Lower lobe of right lung (tissue), 2 donors: ENCODE measurements at places on chromosomes 11 and 22.

DNA sequence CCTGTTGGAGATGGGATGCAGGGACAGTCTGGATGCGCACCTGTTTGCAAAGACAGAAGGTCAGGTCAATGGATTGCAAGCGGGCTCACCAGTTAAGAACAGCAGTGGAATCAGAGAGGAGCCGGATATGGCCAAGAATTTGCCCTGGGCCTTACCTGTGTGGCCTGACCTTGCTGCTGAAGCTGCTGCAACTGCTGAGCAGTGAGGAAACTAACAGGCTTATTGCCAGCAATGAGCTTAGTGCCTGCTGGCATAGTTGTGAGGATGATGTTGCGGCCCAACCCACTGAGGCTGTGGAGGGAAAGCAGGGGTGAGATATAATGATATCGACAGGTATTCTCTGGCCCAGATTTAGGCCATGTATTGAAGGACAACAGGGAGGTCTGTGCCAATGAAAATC, 30.6 kb downstream of the NFRKB start:
- no peak for DNase-seq
- peaks cover 68% of the 10 kb centered on the region for H3K36me3 ChIP-seq
- H3K27me3 ChIP-seq, result no peaks in the 10 kb centered on the region
- H3K4me1 ChIP-seq, result peaks cover 14% of the 10 kb centered on the region
- no peak overlapping the region for H3K27ac ChIP-seq

DNA sequence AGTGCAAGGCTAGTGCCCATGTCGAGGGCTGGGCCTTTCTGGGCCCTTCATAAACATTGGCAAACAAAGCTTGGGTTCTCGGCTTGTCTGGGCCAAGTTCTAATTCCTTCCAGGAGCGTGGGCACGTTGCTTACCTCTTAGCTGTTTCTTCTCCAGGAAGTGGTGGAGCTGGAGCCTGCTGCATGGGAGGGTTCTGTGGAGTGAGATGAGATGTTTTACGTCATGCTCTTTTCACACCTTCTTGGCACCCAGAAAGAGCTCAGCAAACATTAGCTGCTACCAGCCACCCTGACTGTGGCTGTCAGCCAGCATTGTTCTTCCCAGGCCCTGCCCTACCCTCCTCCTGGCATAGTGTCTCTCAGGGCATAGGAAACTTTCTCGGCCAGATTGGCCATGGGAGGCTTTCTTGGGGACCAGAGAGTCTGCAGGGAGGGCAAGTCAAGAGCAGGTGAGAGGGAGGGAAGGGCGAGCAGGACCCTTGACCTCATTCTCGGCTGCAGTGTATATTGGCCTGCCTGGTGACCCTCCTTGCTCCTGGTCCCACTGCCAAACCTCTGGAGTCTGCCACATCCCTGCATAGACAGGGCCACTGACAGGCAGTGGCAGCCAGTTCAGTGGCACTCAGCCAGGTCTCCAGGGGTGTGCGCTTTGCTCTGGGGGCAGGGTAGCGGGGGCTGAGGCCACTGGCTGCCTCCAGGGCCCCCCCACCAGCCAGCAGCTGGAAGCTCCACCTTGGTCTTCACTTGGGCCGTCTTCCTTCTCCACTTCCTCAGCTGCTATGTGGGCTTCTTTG, 98.8 kb downstream of the BCR start:
- DNase-seq, result peak; percentile 81
- H3K27me3 ChIP-seq, result no peaks in the 10 kb centered on the region
- peaks cover 45% of the 10 kb centered on the region for H3K4me1 ChIP-seq
- peak overlapping the region; percentile 78 for H3K27ac ChIP-seq

GRCh38 chr11:133041181-133041580, 491.1 kb downstream of the OPCML start:
- no peak overlapping the region for H3K27ac ChIP-seq
- H3K36me3 ChIP-seq, result no peaks in the 10 kb centered on the region
- no peaks in the 10 kb centered on the region for H3K4me1 ChIP-seq
- no peak for DNase-seq

- peaks cover 7% of the 10 kb centered on the region for H3K4me1 ChIP-seq
- no peak for DNase-seq
- no peaks in the 10 kb centered on the region for H3K36me3 ChIP-seq
- H3K27ac ChIP-seq, result no peak overlapping the region
- H3K4me3 ChIP-seq, result no peak overlapping the region
- H3K27me3 ChIP-seq, result peaks cover 53% of the 10 kb centered on the region
These were observed 5.2 kb upstream of the IL17REL start for GRCh38 chr22:50017701-50018224.

DNA sequence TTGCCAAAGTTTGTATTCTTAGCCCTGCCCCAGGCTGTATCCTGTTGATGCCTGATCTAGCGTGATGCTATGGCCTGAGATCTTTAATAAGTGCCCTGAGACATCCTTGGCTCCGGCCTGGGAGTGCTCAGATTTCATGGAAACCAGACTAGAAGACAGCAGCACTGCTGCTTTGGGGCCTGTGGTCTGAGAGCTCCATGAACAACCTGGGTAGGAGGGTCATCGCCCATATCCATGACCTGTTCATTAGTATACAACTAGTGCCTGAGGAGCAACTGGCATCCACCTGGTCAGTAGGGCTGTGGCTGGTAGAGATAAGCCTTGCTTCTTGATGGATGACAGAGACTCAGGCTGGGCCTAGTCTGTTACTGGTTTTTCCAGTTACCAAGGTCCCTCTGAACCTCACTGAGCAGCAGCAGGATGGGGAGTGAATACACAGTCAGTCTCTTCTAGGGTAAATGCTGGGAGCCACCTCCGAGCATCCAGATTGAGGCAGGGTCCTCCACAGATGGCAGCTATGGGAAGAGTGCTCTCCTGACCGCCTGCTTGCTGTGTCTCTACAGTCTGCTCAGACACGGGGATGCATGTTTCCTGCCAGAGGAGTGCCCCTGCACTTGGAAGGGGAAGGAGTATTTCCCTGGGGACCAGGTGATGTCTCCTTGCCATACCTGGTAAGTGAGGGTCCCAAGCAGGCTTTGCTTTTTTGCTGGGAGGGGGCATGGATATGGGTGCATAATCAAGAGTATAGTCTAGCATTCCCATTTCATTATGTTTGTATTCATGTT, 39.0 kb downstream of the OTOG start:
- H3K27me3 ChIP-seq, result peaks cover under 1% of the 10 kb centered on the region
- no peak overlapping the region for H3K27ac ChIP-seq
- no peaks in the 10 kb centered on the region for H3K4me1 ChIP-seq
- H3K4me3 ChIP-seq, result no peak overlapping the region

DNA sequence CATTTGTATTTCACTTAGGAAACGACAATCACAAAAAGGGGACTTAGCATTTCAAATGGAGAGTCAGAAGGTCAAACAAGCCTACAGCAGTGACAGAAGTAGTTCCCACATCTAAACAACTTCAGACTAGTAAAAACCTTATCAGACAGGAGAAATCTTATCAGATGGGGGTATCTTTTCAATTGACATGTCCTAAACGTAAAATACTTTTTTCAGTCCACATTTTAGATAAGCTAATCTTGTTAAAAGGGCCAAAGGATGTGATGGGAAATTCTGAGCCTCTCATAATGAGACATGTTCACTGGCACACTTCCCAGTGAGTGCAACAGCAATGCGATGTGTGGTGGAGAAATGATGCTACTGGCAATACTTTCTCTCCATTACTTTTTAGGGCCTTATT, 2.4 kb downstream of the MAPK1 start:
- no peak for DNase-seq
- H3K4me3 ChIP-seq, result peak overlapping the region; percentile 75
- H3K36me3 ChIP-seq, result no peaks in the 10 kb centered on the region
- H3K27ac ChIP-seq, result no peak overlapping the region
- no peaks in the 10 kb centered on the region for H3K27me3 ChIP-seq
- peaks cover 62% of the 10 kb centered on the region for H3K4me1 ChIP-seq

- DNase-seq, result no peak
- H3K4me1 ChIP-seq, result peaks cover 4% of the 10 kb centered on the region
- H3K36me3 ChIP-seq, result no peaks in the 10 kb centered on the region
- H3K4me3 ChIP-seq, result no peak overlapping the region
- no peaks in the 10 kb centered on the region for H3K27me3 ChIP-seq
These were observed 174.4 kb upstream of the NECTIN1 start for GRCh38 chr11:119903389-119903788.

GRCh38 chr11:126680131-126680530, 320.4 kb downstream of the KIRREL3 start:
- no peak overlapping the region for H3K4me3 ChIP-seq
- H3K4me1 ChIP-seq, result no peaks in the 10 kb centered on the region
- H3K27ac ChIP-seq, result no peak overlapping the region
- no peaks in the 10 kb centered on the region for H3K36me3 ChIP-seq

- peaks cover 46% of the 10 kb centered on the region for H3K36me3 ChIP-seq
- DNase-seq, result no peak
- no peak overlapping the region for H3K4me3 ChIP-seq
- no peaks in the 10 kb centered on the region for H3K27me3 ChIP-seq
These were observed 47.4 kb upstream of the CWF19L2 start for GRCh38 chr11:107504981-107505380.

- H3K36me3 ChIP-seq, result no peaks in the 10 kb centered on the region
- no peak overlapping the region for H3K27ac ChIP-seq
- H3K27me3 ChIP-seq, result no peaks in the 10 kb centered on the region
- no peaks in the 10 kb centered on the region for H3K4me1 ChIP-seq
These were observed 24.3 kb upstream of the GLYATL1 start for GRCh38 chr11:58914821-58915543.

DNA sequence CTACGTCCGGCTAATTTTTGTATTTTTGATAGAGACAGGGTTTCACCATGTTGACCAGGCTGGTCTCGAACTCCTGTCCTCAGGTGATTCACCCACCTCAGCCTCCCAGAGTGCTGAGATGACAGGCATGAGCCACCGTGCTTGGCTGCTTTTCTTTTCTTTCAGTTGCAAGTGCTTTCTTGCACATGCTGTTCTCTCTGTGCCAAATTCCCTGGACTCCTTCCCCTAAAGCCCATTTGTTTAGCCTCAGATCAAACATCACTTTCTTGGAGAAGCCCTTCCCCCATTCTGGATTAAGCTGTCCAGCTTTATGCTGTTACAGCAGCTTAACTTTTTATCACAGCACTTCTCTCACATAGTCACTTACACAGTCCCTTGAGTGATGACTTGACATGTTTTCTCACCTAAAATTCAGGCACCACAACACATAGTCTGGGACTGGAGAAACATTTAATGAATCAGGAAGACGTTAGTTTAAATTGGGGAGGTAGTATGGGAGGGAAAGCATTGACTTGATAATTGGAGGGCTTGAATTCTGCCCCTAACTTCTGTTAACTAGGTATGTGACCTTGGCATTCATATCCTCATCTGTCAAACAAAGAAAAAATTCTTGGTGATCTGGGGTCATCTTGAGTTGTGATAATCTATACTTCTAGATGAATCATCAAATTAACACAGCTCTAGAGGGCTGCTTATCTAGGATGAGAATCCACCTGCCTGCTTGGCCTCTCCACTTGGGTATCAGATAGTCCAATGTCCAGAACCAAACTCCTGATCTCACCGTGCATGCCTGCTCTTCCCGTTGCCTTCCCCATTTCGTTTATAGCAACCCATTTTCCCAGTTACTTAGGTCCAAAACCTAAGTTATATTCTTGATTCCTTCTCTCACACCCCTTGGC, 18.4 kb downstream of the ACO2 start:
- peaks cover 25% of the 10 kb centered on the region for H3K4me1 ChIP-seq
- no peak overlapping the region for H3K27ac ChIP-seq
- H3K4me3 ChIP-seq, result no peak overlapping the region
- no peaks in the 10 kb centered on the region for H3K27me3 ChIP-seq
- no peak for DNase-seq

- no peaks in the 10 kb centered on the region for H3K36me3 ChIP-seq
- no peaks in the 10 kb centered on the region for H3K27me3 ChIP-seq
- DNase-seq, result no peak
- H3K4me1 ChIP-seq, result no peaks in the 10 kb centered on the region
These were observed 63.5 kb downstream of the LUZP2 start for GRCh38 chr11:24560324-24560723.

DNA sequence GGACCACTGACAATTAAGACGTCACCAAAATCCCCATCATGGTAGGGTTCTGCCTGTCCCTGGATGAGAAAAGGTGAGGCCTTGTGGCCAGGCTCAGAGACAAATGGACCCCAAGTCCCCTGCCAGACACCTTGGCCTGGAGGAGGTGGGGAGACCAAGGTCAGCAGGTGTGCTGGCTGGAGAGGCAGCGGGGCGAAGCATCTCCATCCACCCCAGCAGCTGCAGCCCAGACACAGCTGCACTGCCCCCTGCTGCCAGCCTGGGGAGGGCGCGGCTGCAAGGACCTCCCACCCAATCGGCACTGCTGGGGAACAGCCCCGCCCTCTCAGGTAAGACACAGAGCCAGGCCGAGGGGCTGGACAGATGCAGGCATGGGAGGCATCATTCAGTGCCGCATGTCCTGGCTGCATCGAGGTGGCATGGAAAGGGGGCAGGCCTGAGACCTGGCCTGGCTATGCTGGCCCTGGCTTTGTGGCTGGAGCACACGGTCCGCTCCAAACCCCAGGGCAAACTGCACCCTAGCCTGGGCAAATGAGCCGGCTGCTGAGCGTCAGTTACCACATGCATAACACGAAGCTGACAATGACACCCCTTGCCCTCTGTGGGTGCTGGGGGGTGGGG, 12.2 kb upstream of the MFNG start:
- H3K27ac ChIP-seq, result no peak overlapping the region
- no peak overlapping the region for H3K4me3 ChIP-seq
- H3K4me1 ChIP-seq, result peaks cover 46% of the 10 kb centered on the region
- DNase-seq, result no peak
- H3K36me3 ChIP-seq, result peaks cover 7% of the 10 kb centered on the region

DNA sequence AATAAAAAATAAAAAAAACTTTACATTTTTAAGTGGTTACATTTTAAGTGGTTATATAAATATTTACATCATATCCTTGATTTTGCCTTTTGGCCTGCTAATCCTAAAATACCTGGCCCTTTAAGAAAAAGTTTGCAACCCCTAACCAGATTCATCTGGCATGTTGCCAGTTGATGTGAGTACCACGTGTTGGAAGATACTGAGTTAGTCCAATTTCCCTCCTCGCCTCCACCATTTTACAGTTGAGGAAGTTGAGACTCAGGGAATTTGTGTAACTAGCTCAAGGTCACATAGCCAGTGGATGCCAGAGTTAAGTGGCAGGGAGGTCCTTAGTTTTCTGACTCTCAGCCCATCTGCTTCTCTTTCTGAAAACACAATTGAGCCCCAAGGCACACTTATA, 5.1 kb downstream of the ELF5 start:
- H3K4me1 ChIP-seq, result peaks cover 33% of the 10 kb centered on the region
- H3K27me3 ChIP-seq, result no peaks in the 10 kb centered on the region

DNA sequence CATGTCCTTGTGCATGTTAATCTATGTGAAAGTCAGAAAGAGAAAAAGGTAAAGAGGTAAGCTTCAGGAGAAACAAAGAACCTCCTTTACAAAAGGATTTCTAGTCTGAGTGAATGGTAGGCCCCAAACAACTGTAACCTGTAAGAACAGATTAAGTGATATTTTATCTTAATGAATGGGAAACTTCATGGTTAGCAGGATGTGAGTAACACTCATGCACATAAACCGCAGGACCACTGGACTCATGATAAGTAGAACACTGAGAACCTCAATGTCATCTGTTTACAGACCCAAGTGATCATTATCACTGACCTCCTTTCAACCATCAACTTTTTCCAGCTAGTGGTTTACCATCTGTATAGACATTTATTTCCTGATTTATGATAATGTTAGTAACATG, 19.9 kb downstream of the OR8G5 start:
- H3K4me1 ChIP-seq, result no peaks in the 10 kb centered on the region
- no peaks in the 10 kb centered on the region for H3K27me3 ChIP-seq
- DNase-seq, result no peak
- no peak overlapping the region for H3K27ac ChIP-seq

- no peaks in the 10 kb centered on the region for H3K4me1 ChIP-seq
- H3K4me3 ChIP-seq, result no peak overlapping the region
- no peaks in the 10 kb centered on the region for H3K27me3 ChIP-seq
- no peak overlapping the region for H3K27ac ChIP-seq
- DNase-seq, result no peak
- no peaks in the 10 kb centered on the region for H3K36me3 ChIP-seq
These were observed 15.4 kb downstream of the FAM181B start for GRCh38 chr11:82718307-82718706.
